ENCODE measurements at places on chromosomes 2 and 18.

DNA sequence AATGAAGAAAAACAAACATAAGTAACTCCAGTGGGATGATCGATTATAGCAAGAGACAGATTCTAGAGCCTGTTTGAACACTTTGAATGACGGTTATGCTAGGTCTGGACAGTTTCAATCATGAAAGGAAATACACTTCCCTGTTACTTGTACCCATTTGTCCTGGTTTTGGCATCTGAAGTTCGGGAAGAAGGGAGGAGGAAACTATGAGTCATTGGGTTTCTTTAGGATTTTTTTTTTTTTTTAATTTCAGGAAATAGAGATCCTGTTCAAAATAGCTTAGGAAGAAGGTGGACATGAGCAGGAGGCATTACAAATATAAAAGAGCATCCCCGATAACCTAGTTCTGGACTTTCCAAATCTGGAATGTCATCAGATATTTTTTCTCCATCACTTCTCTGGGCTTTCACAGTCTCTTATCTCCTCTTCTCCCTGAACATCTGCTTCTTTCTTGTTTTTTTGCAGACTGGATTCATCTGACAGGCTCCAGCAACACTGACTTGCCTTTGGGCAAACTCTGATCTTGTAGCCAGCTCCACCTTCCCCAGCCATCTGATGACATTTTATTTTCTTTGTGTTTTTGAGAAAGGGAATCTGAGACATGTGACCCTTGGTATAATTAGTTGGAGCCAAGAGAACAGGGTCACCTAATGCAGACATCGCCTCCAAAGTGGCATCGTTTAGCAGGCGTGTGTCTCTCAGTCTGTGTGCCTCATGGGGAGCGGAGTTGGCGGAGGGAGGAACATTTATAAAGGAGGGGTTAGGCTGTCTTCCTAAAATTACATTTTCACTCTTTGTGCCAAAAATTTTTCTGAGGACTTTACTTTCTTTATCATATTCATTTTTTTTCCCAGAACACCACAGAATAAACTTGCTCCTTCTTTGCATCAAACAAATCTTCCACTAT is 195.3 kb upstream of the EPHA4 start:
- no peak for DNase-seq

DNA sequence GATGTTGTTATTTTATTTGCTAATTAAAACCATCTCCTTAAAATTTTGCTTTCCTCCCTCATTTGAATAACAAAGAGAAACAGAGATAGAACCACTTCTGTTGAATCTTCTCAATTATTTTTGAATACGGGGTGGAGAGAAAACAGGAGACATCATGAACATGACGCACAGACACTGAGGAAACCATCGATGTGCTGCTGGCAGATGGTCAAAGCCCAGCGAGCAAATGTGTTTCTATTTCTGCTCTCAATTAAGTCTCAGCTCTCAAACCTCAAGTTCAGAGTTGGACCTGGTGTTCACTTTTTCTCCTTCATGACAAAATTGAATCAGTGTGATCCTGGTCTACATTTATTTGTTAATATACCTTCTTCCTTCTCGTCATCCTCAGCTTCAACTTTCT is 36.1 kb upstream of the TWIST2 start:
- DNase-seq = no peak

DNA sequence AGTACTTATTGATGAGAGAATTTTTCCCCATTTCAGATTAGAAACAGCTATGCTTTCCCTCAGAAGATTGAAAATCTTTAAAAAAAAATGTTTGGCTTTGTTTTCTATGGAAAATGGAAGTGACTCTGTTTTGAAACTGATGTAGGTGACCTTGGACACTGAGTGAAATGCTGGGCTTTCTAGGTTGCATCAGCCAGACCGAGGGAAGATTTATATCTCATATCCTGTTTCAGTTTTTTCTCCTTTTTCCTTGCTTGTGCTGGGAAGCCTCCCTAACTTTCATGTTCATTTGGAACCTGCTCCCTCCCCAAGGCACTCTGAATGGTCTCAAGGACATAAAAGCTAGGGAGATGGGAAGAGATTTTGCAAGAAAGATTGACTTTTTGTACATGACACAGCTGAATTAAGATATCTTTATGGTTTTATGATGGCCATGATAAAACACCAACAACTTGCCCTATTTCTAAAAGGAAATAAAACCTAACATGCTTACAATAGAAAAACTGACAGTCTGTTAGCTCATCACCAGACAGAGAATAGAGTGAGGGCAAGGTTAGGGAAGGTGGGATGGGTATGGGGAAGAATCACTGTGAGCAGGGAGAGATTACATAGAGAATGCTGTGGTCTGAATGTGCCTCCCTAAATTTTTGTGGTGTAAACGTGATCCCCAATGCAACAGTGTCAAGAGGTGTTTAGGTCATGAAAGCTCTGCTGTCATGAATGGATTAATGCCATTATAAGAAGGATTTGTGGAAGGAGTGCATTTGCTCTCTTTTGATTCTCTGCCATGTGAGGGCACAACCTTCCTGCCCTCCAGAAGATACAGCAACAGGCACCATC is 249.7 kb downstream of the TPGS2 start:
- DNase-seq = no peak

DNA sequence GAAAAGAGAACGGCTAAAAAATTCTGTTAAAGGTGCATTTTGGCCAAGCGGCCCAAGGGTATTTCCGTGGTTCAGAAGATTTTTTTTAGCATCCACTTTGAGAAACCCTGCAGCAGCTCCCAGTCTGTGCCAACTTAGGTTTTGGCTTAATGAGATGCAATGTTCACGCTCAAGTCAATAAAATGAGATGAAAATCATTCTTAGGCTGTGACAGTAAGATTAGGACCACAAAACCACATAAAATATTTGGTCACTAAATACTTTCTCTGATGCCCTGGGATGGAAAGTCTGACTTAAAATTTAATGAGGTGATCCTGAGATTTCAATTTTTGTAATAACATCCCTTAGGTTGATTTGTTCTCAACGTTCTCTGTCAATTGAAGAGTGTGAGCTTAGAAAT is 74.2 kb upstream of the FHL2 start:
- no peak for DNase-seq
